Daoy (cell line): ENCODE measurements at places on chromosomes 12 and 14.

DNA sequence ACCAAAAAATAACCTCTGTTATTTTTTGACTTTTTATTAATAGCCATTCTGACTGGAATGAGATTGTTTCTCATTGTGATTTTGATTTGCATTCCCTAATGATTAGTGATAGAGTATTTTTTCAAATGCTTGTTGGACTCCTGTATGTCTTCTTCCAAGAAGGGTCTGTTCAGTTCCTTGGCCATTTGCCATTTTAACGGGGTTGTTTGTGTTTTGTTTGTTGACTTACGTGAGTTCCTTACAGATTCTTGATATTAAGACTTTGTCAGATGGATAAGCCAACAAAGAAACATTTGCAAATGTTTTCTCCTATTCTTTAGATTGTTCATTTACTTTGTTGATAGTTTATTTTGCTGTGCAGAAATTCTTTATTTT is 651.6 kb upstream of the LRFN5 start:
- no peak for DNase-seq

DNA sequence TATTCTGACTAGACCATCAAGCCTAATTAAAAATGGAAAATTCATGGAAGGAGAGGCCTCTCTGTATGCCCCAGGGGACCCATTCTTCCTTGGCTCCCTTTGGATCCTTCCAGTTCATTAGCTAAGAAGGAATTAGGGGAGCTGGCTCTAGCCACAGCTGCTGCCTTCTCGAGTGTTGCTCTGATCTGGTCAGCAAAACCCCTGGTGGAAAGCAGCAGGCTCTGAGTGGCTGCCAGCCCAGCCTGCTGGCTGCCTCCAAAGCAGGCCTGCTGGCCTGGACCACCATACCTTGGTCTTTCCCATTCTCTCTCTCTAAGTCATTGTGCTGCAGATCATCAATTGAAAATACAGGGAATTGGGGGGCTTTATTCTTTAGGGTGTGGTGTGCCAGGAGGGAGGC is 29.0 kb upstream of the AKAP6 start:
- DNase-seq = no peak

GRCh38 chr14:96929950-96930349 is 132.8 kb downstream of the VRK1 start:
- DNase-seq = no peak

GRCh38 chr12:50537538-50537919 is 32.7 kb downstream of the DIP2B start:
- peak; percentile 77 for DNase-seq

DNA sequence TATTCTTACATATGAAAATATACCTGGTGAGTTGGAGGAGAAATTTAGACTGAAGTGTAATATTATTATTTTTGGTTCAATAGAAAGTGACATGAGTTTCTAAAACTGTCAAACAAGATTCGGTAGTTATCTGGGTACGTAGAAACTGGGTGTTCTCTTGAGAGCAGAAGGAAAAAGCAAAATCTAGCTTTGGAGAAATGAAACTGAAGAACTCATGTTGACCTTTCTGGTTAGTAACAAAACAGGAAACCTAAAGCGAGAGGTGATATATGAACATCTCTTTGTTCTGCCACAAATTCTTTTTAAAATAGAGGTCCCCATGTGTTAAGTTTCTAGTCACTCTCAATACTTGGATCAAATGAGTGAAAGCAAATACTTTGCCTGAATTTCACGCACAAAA is 401.7 kb downstream of the TRHDE start:
- no peak for DNase-seq

DNA sequence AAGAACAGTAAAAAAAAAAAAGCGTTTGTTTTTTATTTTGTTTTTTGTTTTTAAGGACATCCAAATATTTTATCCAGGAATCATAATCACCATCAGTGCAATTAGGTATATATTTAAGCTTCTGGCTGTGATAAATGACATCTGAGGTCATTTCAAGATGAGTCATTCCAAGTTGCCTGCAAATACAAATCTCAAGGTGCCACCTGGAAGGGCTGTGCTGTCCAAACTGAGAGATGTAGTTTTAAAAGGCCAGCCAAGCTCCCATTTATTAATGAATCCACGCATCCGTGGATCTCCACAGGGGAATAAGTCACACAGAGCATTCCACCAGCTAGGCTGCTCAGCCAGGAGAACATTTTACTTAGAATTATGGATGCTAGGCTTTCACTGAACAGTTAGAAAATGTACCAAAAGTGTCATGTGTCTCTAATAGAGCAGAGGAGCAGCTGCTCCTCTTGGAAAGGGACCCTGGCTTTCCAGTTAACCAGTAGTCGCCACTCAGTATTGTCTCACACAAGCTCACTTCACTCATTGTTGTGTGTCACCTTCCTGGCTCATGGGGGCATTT is 1151.4 kb upstream of the TMEM132C start:
- peak; percentile 35 for DNase-seq

GRCh38 chr12:53567961-53568808 is 58.0 kb downstream of the ATF7 start:
- no peak for DNase-seq

DNA sequence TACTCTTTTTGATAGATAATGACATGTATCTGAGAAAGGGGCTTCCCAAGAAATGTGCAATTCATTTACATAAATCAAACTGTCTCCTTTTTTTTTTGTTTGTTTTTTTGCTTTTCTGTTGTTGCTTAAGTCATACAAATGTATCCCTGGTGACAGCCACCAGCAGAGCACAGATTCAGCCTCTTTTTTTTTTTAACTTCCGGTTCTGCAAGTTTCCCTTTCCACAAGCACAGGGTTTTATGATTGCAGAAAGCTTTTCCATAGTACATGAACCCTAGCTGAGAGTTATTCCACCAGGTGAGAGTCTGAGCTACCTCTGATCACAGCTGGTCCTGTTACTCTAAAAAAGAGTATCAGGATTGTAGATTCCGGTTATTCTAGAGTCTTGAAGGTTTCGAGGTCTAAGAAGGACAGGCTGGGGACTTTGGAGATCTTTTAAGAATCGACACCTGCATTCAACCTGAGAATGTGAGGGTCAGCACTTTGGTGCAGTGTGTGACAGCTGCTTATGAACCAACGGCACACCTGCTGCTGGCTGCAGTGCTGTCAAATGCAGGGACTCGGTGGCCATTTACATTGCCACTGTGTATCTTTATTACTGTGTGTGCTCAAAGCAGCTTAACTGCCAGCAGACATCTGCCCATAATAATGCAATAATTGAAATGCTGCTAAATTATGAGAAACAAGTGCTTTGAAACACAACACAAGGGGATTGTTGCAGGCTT is 551.7 kb downstream of the NRXN3 start:
- DNase-seq = no peak

- no peak for DNase-seq
Measured at GRCh38 chr12:256958-257357, 5.7 kb downstream of the SLC6A13 start.

DNA sequence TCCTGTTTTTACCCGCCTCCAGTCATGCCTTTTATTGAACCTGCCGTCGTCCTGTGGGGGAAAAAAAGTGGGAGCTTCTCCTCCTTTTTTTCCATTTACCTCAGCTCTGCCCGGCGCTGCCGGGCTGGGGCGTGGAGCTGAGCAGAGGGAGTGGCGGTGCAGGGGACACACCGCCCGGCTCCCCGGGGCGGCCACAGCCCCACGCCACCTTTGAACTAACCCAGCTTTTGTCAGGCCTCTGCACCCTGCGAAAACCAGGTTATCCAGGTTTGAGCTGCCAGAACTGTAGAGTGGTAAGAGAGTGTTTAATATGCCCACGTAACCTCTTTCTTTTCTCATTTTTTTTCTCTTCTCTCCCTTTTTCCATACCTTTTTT is 161.0 kb upstream of the FKBP4 start:
- DNase-seq = no peak

DNA sequence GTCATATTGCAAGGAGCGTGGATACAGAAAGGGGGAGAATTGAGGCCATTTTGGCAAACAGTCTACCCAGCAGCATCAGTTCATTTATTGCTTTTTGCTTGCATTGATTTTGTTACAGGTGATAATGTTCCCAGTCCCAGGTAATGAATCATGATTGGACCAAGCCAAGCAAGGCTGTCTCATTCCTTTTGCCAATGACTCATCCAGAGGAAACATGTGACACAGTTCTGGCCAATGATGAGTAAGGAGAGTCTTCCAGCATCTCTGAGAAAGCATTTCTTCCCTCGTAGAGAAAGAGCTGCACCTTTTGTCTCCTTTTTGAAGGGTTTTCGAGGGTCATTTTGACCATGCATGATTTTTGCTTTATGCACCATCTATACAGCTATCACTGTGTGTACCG is 68.2 kb downstream of the SLC15A4 start:
- DNase-seq = peak; percentile 30

DNA sequence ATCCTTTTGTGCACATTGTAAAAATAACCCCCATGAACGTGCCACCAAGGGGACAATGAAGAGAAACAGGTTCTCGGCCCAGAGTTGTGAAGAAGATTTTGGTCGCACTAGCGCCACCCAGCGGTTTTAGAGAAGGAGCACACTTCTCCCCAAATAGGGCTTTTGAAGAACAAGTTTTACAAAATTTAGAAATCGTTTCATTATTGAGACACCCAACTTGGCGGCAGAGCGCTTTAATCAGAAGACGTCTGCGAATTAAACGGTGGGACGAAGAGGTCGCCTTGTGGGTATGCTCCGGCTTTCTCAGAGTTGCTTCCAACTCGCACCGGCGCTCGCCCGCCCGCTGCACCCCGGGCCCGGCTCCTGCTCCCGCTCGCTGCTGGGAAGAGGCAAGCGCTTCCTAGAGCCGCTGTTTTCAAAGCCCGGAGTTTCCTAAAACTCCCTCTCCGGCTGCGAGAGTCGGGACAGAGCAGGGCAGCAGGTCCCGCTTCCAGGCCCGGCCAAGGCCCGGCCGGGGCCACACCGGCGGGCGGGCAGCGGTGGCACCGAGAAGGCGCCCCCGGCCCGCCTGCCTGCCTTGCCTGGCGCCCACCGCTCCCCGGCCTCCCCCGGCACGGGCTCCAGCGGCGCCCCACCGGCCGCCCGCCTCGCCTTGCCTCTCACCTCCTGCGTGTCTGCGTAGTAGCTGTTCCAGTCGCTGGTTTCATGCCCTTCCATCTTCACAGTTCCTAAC is 645 bp downstream of the FOXA1 start:
- DNase-seq = peak; percentile 93

GRCh38 chr14:99736603-99737371 is 52.7 kb downstream of the CYP46A1 start:
- DNase-seq = no peak

DNA sequence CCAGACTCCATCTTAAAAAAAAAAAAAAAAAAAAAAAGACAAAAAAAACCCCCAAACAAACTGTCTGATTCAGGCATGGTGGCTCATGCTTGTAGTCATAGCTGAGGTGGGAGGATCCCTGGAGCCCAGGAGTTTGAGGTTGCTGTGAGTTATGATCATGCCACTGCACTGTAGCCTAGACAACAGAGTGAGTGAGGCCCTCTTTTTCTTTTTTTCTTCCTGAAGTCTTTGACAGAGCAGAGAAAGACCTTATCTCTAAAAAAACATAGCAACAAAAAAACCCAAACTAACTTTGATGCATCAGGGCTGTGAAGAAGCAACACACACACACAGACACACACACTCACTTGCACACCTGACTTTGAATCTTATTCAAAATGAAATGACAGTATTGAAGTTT is 7.7 kb upstream of the AMN1 start:
- DNase-seq = peak; percentile 92

- no peak for DNase-seq
Measured at GRCh38 chr12:3464561-3464960, 26.4 kb upstream of the PRMT8 start.

DNA sequence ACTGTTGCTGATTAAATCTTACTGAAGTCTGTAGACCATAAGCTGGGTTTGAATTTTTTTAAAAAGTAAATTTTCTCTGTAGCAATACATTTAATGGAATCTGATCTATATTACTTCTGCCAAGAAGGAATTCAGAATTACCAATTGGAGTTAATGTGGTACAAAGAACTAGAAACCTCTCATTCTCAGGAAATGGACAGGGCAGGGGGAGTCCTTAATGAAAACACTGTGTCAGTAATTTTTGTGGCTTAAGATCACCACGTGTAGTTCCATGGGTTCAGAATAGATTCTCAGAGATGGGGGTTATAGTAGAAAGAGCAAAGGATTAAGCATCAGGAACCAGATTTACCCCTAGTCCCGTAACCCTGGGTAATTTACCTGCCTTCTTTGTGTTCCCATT is 30.3 kb downstream of the FBXL14 start:
- no peak for DNase-seq

- no peak for DNase-seq
Measured at GRCh38 chr14:64112867-64113678, 181.1 kb downstream of the ESR2 start.

DNA sequence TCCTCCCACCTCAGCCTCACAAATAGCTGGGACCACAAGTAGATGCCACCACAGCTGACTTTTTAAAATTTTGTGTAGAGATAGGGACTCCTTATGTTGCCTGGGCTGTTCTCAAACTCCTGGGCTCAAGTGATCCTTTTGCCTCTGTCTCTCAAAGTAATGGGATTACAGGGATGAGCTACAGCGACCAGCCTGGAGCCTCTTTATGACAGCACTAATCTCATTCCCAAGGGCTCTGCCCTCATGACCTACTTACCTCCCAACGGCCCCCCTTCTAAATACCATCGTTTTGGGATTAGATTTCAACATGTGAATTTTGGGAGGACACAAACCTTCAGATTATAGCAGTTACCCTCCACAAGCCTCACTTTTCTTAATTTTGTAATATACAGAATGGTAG is 150.6 kb upstream of the FUT8 start:
- no peak for DNase-seq

GRCh38 chr14:99347561-99347960 is 75.6 kb upstream of the BCL11B start:
- DNase-seq = no peak

- DNase-seq = no peak
Measured at GRCh38 chr12:810116-810515, 57.7 kb downstream of the WNK1 start.

GRCh38 chr14:20855652-20856291 is 35.4 kb upstream of the RNASE3 start:
- peak; percentile 79 for DNase-seq

GRCh38 chr12:92600052-92600451 is 102.7 kb upstream of the PLEKHG7 start:
- DNase-seq = no peak

GRCh38 chr12:45227316-45228067 is 11.6 kb downstream of the ANO6 start:
- DNase-seq = no peak

GRCh38 chr14:70788898-70789297 is 20.4 kb downstream of the MAP3K9 start:
- DNase-seq = no peak

GRCh38 chr12:17284873-17285272 is 678.9 kb upstream of the LMO3 start:
- no peak for DNase-seq

- DNase-seq = no peak
Measured at GRCh38 chr14:32078023-32078857, 1.1 kb downstream of the ARHGAP5 start.

GRCh38 chr12:42957136-42957535 is 367.6 kb upstream of the PRICKLE1 start:
- DNase-seq = no peak

GRCh38 chr12:56129206-56129941 is 1.3 kb downstream of the ESYT1 start:
- peak; percentile 84 for DNase-seq

DNA sequence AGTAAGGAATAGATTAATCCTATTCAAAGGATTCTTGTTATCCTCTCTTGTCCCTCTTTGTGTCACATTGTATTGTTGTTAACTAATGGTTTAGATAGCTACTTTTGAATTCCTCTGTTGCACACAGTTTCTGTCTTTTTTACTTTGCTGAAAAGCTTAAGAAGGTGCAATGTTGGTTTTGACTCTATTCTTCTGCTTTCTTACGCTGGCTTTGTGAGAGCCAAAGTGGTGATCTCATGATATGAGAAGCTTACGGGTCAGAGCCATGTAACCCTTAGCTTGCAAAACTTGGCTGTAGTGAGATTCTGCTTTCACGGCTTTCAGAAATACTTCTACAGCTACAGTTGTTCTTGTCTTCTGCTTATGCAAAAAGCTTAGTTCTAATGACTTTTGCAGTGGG is 239.7 kb downstream of the TRHDE start:
- peak; percentile 9 for DNase-seq
